ENCODE measurements at places on chromosomes 6 and 20. TPM values are rescaled to one million over a fixed set of nuclear protein-coding genes. Genes with fewer than 3 reads are reported as not detected.

Gene RIMS1
- total RNA-seq: not detected

Gene RUNX2
- 7.0 TPM for total RNA-seq

Gene DACT2
- total RNA-seq: not detected

Gene FAM217A
- not detected for total RNA-seq

Gene NNAT
- total RNA-seq: not detected

Gene TSPYL4
- 36.8 TPM for total RNA-seq

Gene UBE2C
- total RNA-seq: 0.54 TPM

Gene TCF21
- total RNA-seq: not detected

Gene C4A
- total RNA-seq: 8.2 TPM

Gene POPDC3
- not detected for total RNA-seq

Gene HRH3
- not detected for total RNA-seq

Gene DAAM2
- total RNA-seq: not detected

Gene TBC1D7
- total RNA-seq: 20.1 TPM

Gene PLA2G7
- not detected for total RNA-seq

Gene GABRR1
- total RNA-seq: not detected

All from natural killer cell (primary cell).